ENCODE measurements at places on chromosomes 4 and X.

- peak; percentile 62 for DNase-seq
Measured at GRCh38 chrX:153635788-153636668, 11.0 kb upstream of the DUSP9 start.

- DNase-seq = no peak
Measured at GRCh38 chrX:64850371-64851082, 125.7 kb downstream of the ZC4H2 start.

- no peak for DNase-seq
Measured at GRCh38 chrX:40476958-40477357, 103.8 kb upstream of the ATP6AP2 start.

- DNase-seq = no peak
Measured at GRCh38 chr4:166502660-166503059, 629.6 kb downstream of the TLL1 start.

GRCh38 chr4:55949482-55949802 lies 697 bp downstream of the CEP135 start:
- no peak for DNase-seq

DNA sequence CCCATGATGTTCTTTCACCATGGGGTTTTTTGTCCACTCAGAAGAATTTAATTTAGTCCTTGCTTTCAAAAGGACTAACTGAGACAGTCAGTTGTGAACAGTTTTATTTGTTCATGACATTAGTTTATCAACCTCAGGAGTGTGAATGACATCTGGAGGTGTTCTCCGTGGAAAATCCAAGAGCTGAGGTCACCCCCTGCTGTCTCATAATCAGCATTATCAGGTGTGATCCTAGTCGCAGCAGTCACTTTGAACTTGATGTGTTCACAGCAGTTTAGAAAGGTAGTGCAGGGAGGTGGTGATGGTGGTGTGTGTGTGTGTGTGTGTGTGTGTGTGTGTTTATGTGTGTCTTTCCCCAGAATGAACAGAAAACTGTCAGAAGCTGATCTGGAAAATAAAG lies 1760.8 kb upstream of the PCDH10 start:
- DNase-seq = no peak

DNA sequence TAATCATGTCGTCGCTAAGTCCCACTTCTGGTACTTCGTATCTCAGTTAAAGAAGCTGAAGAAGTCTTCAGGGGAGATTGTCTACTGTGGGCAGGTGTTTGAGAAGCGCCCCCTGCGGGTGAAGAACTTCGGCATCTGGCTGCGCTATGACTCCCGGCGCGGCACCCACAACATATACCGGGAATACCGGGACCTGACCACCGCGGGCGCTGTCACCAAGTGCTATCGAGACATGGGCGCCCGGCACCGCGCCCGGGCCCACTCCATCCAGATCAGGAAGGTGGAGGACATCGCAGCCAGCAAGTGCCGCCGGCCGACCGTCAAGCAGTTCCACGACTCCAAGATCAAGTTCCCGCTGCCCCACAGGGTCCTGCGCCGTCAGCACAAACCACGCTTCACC lies 11.3 kb downstream of the PNCK start:
- DNase-seq = no peak

- DNase-seq = no peak
Measured at GRCh38 chr4:151401739-151402138, 7.2 kb upstream of the FHIP1A start.

DNA sequence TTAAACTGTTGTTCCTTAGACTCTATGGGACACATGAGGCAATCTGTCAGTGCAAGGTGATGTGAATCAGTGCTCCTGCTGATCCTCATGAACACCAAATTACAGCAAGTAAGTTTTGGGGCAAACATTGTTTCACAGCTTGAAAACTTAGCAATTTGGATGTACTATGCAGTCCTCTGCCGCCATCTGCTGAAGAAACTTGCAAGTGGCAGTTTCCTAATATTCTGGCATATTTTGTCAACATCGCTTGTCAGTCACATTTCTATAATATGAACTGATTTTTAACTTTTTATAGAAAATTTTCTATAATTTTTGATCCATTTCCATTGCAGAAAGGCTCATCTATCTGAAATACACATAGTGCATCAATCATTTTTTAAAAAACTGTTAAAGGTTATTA lies 56.3 kb downstream of the ZAR1 start:
- DNase-seq = no peak

DNA sequence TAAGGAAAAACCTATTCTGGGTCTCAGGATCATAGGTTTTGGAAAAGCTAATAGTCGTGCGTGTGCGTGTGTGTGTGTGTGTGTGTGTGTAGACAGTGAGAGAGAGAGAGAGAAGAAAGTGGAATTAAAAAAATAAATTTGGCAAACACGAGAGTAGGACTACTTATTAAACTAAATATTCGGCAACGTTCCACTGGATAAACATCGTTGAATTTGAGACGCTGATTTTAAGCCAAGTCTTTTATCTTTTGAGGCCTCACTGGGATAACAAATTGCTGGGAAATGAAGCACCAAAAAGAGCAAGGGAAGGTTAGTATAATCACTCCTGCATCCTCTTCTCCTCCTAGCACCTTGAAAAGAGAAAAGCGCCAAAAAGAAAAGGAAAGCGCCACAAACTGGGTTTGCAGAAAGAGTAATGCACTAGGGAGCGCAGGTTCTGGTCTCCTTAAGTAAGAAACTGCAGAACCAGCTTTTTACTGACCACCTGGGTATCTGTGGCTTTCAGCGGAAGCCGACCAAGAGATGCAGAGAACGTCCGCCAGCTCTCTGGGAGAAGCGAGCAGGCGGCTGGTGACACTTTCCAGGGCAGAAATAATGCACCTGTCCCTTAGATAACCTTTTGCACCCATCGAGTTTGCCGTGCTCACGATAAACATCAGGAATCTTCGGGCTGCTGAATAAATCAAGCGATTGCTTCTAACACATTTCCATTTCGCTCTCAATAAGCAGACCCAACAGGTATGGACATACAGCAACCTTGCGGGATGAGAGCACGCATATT lies 3.4 kb downstream of the ATOH1 start:
- no peak for DNase-seq

GRCh38 chr4:57369446-57369845 lies 259.3 kb upstream of the IGFBP7 start:
- no peak for DNase-seq

DNA sequence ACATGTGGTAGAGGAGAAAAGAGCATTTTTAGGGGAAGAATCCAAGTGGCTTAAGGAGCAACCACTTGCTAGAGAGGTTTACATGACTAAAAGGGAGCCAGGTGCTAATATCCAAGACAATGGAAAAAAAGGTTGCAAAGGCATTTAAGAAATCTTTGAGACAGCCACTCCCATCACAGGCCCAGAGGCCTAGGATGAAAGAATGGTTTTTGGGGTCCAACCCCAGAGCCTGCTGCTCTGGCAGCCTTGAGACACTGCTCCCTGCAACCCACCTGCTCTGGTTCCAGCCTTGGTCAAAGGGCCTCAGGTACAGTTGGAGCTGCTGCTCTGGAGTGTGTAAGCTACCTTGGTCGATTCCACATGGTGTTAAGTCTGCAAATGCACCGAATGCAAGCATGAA lies 84.1 kb upstream of the FREM3 start:
- no peak for DNase-seq

GRCh38 chrX:20727447-20727846 lies 460.7 kb upstream of the RPS6KA3 start:
- no peak for DNase-seq

- no peak for DNase-seq
Measured at GRCh38 chr4:185201977-185202962, 1.5 kb downstream of the CFAP97 start.

GRCh38 chr4:163245044-163245728 lies 78.5 kb upstream of the NAF1 start:
- no peak for DNase-seq

DNA sequence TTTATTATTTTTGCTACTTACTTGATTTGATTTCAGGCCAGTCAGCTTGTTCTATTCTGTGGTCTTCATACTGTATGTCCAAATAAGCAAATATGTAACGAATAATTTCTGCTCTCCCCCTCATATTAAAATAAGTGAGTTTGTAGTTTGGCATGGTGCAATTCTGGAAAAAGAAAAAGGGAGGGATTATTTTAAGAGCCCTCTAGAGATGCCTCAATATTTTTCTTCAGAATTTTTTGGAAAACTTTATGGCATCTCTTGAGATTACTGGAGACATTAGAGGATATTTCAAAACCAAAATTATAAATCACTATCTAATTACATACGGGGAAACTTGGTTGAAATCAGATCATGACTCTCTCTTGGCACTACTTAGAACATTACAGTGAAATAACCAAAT lies 8.2 kb downstream of the HPGDS start:
- DNase-seq = no peak

GRCh38 chr4:82241534-82241933 lies 132.3 kb downstream of the HNRNPD start:
- no peak for DNase-seq

GRCh38 chr4:176186067-176186466 lies 9.3 kb downstream of the SPATA4 start:
- DNase-seq = no peak

- no peak for DNase-seq
Measured at GRCh38 chr4:176964116-176964691, 171.5 kb upstream of the VEGFC start.

- DNase-seq = peak; percentile 4
Measured at GRCh38 chrX:78708262-78708661, 39.3 kb upstream of the LPAR4 start.

DNA sequence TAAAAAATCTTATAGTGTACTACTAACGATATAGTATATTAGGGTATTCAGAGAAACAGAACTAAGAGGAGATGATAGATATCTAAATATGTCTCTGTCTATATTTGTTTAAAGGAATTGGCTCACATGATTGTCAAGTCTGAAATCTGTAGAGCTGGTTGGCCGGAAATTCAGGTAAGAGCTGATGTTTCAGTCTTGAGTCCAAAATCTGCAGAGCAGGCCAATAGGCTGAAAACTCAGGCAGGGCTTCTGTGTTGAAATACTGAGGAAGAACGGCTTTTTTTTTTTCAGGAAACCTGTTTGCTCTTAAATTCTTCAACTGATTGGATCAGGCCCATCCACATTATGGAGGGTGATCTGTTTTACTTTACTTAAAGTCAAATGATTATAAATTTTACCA lies 31.7 kb downstream of the PGRMC2 start:
- no peak for DNase-seq

DNA sequence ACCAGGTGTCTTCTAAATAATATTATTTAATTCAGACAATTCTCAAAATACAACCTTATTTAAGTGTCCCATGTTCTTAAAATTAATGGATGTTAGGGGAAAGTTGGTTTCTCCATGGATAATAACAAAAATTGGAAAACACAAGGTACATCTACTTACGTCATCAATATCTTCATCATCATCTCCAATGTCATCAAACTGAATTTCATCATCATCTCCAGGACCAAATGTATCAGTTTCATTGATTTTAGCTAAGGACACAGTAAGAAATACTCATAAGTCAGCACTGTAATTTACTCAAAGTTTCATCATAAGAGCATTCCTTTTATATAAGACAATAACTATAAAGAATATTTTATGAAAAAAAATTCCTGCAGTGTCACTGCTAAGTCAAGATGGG lies 11.3 kb downstream of the EIF1AX start:
- DNase-seq = no peak

DNA sequence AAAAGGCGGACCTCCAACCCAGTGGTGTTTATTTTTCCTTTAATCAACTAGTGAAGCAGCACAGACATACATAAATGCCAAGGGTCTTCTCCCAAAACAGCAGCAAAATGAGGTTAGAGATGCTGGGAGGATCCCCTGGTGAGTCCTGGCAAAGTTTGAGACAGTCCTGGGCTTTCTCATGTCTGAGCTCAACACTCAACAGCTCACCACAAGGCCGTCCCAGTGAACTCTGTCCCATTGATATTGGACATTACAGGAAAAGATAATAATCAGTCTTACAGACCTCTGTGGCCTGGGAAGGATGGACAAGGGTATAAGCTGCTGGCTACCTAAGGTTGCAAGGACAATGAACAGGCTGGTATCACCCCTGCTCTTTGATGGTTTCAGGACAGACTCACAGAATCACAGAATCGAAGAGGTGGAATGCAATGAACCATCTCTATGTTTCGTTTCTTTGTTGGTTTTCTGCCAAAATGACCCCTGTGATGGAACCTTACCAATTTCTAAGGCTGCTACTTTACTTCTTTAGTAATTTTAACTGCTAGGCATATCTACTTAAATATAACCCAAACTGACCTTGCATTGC lies 551.8 kb downstream of the RAB28 start:
- DNase-seq = no peak

DNA sequence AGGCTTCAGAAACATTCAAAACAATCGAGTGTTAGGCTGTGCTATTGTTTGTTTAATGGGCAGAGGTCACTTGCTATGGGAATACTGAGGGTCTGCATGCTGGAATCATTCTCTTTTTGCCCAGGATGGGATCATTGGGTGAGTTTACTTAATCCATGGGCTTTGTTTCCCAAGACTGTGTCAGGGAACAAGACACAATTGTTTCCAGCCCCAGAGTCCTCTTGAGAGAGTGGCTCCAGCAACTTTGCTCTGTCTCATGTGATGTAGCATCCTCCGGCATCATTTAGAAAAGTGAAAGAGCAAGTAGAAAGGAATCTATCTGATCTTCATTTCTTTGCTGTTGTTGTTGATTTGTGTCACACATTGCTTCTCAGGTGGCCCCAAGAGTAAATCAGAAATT lies 1.8 kb downstream of the TENM3 start:
- no peak for DNase-seq

GRCh38 chr4:73197220-73197619 lies 61.4 kb downstream of the ANKRD17 start:
- DNase-seq = no peak

GRCh38 chrX:25017667-25018247 lies 2.0 kb upstream of the ARX start:
- no peak for DNase-seq

DNA sequence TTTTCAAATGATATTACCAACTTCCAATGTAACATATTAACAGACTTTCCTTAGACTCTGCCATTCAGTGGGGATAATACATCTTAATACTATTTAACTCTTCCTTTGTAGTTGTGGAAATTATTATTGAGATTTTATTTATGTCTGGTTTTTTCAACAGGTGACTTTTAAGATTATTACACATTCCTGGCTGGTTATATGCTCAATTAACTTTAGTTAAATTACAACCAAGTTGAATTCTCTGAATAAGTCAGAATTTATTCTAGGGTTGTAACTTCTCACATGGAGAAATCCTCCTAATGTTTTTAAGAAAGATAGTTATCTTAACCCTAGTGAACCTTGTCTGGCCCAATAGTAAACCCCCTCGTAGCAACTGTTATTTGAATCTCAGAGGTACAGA lies 107.3 kb downstream of the SLC10A6 start:
- DNase-seq = no peak

DNA sequence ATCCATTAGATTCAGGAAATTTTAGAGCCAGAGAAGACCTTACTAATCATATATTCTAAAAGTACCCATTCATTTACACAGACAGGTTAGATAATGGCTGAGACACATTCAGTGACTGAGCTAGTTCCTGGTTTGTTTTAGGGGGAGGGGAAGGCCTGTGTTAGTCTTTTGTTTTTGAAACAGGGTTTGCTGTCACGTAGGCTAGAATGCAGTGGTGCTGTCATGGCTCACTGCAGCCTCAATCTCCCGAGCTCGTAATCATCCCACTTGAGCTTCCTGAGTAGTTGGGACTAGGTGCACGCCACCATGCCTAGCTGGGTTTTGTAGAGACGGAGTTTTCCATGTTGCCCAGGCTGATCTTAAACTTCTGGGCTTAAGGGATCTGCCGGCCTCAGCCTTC lies 10.1 kb downstream of the RBPJ start:
- no peak for DNase-seq
